Inflammatory macrophage (primary cell): ENCODE measurements at places on chromosomes 6 and 20.
A peak's percentile ranks its signal among the peaks of the same experiment; 100 is the strongest.

GRCh38 chr6:141532211-141532610, 600.5 kb upstream of the GJE1 start:
- DNase-seq = no peak

DNA sequence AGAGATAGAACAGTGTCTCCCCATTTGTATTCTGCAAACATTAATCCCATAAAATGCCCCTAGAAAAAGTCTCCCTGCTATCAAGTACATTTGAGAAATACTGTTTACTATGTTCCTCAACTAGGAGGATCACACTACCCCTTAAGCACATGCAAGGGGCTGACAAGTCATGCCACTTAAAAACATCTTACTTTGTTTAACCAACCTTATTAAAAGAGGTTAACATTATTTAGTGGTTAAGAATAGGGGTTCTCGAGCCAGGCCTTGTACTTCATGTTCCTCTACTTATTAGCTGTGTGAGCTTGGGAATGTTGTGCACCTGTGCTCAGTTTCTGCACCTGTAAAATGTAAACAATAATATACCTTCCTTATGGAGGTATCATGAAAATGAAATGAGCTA, 113.7 kb downstream of the UBE3D start:
- no peak for DNase-seq

GRCh38 chr6:121201105-121201504, 133.2 kb downstream of the TBC1D32 start:
- no peak for DNase-seq

DNA sequence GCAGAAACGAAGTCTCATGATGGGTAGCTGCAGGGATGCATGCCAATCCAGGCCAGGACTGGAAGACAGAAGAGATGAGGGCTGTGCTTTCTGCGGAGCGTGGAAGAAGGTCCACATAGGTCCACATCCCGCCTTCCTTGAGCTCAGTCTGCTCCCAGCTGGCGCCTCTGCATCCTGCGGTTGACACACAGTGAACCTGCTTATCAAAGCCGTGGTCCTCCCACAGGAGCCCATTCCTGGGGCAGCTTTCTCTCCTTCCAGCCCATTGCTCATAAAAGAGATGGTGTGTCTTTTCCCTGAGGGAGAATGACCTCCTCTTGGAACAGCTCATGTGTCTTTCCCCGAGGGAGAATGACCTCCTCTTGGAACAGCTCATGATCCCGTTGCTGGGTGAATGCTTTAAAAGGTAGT, 225.4 kb downstream of the CDH4 start:
- no peak for DNase-seq

- no peak for DNase-seq
These were observed 21.5 kb downstream of the FERMT1 start for GRCh38 chr20:6101346-6101745.

DNA sequence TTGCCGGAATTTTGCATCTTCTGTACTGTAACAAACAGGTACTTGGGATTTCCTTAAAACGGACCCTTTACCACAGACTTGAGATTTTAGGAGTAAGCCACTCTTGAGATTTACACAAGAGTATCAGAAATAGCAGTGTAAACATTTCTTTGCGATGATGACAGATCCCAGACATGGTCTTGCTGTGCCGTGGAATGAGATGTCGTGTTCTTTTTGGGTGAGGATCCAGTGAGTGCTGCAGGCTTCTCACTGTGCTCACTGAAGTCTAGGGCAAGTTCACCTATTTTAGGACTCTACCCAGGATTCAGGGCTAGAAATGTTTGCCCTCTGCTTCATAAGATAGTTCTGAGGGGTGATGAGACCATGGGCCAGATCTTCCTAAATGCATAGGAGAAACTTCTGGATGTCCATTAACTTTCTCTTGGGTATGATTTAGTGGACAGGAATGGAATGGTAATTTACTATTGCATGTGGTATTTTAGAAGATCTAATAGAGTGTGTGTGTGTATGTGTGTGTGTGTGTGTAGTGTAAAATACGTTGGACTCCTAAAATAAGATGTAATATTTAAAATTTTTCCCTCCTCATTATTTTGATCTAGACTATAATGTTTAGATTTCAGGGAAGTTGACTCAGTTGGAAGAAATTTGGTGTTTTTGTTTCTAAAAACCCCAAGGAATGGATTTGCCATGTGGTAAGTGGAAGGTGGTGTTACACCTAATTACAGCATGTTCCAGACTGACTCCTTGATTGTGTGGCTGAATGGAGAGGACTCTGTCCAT, 8.5 kb downstream of the LRRC1 start:
- DNase-seq = no peak

- no peak for DNase-seq
These were observed 9.0 kb downstream of the METTL24 start for GRCh38 chr6:110348961-110349690.

DNA sequence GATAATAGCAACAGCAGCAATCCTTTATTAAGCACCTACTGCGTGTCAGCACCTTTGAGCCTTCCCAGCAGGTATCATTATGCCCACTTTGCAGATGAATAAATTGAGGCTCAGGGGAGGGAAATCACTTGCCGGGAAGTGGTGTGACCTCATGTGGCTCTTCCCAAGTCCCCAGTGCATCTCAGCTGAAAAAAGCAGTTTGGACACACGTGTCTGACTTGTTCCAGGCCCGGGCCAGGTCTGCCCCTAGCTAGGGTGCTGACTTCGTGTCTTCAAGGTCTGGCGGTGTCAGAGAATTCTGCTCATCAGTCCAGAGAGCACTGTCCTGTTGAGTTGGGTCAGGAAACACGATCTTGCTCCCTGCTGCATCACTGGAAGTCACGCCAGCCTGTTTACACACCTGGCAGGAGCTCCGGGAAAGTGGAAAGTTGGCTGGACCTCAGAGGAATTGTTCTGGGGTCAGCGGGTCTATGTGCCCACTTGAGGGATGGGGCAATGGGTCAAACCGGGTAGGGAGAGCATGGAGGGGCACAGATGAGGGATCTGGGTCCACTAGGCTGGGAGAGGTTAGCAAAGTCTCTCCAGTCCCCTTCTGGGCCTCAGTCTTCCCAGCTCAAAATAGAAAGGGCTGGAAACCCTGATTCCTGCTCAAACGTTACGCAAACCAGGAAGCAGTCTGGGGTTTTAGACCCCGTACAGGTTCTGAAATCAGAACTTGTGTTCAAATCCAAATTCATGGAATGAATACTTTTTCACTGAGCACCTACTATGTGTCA, 10.5 kb downstream of the SLC13A3 start:
- no peak for DNase-seq

DNA sequence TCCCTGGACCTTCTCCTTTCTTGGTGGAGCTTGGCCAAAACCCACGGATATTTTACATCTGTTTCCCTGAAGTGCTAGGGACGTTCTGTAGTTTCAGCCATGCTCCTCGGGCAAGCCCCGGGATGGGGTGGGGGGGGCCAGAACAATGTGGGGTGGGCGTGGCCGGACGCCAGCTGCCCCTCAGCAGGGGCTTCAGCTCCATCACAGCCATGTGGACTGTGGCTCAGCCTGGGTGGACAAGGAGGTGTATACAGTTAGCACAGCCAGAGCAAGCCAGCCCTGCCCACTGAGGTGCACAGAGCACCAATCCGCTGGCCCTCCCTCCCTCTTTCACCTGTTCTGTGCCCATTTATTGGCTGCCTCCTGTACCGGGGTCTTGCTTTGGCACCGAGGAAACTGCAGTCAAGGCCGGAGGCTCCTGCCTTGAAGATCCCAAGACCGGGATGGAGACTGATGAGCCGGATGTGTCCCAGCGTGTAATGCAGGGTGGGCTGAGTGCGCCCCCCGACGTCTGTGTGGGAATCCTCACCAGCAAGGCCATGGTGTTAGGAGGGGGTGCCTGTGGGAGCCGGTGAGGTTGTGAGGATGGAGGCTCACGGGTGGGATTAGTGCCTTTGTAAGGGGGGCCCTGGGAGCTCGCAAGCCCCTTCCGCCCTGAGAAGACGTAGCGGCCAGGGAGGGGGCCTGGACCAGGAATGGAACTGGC, 28.0 kb downstream of the FRMD1 start:
- no peak for DNase-seq

GRCh38 chr6:41600499-41601247, 37.6 kb upstream of the MDFI start:
- no peak for DNase-seq

GRCh38 chr20:55095745-55096400, 620.5 kb downstream of the DOK5 start:
- no peak for DNase-seq

DNA sequence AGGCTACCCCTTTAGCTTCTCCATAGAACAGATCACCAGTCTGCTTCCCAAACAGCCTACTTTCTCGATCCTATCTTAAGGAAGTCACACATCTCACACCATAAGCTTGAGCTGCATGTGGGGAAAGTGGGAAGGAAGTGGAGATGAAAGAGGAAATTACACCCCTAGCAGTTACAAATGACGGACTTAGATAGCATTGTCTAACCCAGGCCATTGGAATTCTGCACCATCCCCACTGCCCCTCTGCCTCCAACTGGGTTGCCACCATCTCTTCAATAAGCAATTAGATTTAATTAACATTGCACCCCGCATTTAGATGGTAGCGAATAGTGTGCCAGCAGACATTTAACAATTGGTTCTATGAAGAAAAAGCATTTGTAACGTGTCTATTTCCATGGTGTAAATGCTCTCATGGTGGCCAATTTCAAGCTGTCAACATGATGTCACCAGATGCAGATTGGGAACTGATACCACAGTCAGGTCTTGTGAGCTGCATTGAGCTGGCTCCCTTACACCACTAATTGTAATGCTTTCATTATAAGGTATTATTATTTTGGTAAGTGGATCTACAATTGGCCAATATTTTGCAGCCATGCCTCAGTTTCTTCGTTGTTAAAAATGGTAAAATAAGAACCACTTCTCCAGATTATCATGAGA, 124.7 kb downstream of the CD24 start:
- DNase-seq = no peak

DNA sequence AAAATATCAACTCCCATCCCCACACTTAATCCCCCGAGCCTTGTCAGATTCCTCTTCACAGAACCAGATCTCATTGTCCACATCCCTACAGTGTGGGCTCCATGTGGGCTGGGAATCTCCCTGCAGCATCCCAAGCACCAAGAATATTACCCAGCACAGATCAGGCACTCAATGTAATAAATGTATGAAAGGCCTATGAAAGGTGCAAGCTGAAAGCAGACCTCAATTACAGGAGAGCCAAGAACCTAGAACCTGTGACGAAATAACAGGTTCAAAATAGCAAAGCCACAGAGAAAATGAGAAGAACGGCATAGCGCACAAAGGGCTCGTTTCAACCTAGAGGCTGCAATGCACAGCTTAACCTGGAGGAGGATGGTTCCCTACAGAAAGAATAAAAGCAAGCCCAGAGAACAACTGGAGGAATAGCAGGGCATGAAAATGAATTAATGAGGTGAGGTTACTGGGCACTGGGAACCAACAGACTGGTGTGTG, 3.1 kb downstream of the SLC23A2 start:
- DNase-seq = peak; percentile 43

DNA sequence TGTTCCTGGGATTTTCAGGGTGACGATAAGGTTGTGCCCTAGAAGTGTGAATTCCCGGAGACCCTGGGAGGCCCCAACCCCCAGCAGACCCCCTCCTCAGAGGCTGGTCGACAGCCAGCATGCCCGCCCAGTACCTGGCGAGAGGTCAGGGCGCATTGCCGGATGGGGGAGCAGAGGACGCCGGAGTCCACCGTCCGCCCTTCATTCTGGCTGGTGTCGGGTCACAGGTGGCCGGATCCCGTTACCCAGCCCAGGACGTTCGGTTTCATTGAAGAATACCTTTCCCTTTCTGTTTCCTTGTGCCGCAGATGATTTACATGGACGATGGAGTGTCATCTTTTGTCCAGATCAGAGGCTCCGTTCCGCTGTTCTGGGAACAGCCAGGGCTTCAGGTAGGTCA, 61.3 kb downstream of the SYNJ2 start:
- DNase-seq = no peak

DNA sequence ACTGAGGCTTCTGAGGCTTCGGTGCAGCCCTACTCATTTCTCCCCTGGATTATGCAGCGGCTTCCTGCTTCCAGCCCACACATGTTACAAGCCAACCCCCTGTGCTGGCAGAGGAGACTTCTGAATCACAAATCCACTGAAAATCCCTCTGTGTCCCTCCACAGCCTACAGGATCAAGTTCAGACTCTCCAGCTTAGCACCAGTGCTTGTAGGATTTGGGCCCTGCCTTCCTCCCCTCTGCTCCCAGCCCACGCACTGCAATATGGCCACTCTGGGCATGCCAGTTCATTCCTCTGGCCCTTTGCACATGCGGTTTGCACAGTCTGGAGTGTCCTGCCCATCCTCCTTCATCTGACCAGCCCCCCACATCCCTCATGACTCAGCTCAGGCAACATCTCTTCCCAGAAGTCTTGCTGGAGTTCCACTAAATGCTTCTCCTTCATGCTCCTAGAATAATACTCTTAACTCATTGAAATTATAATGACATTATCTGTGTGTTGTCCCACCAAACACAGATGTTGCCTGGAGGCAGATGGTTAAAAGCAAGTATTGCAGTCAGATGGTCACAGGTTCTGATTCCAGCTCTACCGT, 15.9 kb upstream of the MDGA1 start:
- DNase-seq = peak; percentile 66

DNA sequence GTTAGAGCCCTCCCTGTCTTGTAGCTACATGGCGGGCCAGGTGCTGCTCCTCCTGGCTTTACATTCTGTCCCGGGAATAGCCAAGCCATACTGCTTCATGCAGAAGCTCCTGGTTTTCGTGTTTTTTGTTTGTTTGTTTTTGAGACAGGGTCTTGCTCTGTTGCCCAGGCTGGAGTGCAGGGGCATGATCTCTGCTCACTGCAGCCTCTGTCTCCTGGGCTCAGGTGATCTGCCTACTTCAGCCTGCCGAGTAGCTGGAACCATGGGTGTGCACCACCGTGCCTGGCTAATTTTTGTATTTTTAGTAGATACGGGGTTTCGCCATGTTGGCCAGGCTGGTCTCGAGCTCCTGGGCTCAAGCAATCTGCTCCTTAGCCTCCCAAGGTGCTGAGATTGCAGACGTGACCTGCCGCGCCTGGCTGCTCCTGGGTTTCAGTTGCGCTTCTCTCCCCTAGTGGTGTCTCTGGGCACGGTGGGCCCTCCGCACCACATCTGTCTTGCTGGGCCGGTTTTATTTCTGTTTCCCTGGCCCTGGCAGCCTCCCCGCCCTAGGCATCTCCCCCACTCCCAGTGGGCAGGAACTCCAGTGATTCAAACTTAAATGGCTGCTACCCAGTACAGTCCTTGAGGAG, 12.9 kb downstream of the CDYL start:
- no peak for DNase-seq

- DNase-seq = no peak
These were observed 474.0 kb upstream of the GJE1 start for GRCh38 chr6:141658696-141659095.

GRCh38 chr6:137495703-137496336, 1.6 kb upstream of the OLIG3 start:
- no peak for DNase-seq
